Panc1 (cell line): ENCODE measurements at places on chromosomes 2 and 18.

DNA sequence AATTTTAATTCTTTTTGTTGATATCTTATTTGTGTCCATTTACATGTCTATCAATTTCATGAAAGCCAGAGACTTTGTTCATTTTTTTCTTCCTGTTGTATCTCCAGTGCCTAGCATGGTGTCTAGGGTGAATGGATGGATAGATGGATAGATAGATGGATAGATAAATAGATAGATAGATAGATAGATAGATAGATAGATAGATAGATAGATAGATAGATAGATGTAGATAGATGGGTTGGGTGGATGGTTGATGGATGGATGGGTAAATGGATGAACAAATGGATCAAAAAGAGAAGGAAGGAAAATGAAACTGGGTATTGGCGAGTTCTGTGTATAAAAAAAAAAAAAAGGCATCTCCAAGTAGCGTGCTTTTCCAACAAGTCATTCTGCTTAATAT lies 120.5 kb downstream of the FAM124B start:
- DNase-seq: no peak

DNA sequence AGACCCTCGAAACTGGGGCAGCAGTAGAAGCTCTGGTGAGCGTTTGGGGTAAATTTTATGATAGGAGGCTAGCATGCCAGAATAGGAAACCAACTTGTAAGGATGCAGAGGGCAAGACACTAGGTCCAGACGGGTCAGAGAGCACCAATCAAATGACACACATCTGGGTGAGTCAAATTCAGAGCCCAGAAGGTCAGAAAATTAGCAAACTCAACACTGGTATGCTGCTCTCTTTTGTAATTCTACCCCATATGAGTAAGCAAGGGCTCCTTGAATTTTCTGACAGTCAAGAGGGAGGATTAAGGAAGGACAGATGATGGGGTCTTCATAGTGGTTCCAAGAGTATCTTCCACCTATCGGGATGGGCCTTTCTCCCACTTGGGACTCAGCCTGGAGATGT lies 209.8 kb downstream of the BCL2 start:
- no peak for DNase-seq

DNA sequence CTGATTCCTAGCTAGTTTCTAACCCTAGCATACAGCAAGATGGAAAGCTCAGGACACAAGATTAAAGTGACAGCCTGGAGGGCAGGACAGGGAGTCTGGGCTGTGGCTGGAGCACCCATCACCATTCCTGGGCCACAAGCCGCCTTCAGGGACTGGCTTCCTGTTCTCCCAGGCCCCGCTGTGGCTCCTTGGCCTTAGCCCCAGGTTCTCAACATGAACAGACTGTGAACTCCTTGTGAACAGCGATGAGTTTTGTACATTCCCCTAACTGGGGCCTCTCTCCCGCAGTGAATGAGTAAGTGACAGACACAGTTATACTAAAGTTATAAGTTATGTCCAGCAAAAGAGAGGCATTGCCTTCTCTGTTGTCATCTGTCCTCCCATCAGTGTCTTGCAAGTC lies 35.9 kb upstream of the SLC14A1 start:
- DNase-seq: no peak

DNA sequence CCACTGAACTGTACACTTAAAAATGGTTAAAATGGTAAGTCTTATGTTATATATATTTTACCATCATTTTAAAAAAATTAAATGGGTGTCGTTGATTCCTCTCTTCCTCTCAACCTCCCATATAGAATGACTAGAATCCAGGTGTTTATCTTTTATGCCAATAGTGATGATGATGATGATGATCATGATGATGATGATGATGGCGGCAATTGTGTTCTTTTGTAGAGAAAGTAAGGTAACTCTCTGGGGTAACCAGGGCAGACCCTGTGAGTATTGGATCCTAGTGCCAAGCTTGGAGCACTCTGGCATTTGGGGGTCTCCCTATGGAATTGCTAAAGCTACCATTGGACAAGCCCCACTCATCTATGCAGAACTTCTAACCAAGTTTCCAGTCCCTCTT lies 113.6 kb downstream of the GLI2 start:
- DNase-seq: no peak

DNA sequence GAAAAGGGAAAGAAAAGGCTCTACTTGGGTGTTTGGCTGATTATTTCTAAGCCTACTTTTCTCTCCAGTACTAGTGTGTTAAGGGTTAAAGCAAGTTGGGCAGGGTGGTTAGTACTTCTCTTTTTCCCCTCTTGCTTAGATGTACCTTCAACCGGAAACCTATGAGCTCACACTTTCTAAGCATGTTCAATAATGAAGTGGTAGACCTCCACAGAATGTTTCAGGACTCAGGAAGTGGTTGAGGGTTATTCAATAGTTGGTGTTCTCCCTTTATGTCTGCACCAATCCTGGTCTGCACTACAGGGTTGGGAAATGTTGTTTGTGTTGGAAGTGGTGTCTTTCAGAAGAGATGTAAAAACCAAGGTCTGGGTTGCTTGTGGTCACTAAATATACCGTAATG lies 137.1 kb downstream of the ZEB2 start:
- DNase-seq: no peak

DNA sequence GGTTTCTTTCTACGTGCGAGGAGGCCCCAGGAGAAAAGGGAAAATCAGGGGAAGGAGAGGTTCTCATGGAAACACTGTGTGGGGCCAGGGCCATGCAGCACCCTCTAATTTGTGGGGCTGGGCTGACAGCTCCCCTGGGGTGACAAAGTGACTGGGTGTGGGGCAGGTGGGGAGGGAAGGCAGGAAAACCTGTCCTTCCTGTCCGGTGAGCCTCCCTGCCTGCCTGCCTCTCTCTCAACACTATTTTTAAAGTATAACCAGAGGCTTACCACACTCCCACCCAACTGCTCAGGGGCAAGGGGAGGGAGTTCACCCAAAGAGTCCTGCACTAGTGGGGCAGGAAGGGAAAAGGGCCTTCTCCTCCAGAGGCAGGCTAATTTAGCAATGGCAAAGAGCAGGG lies 10.5 kb upstream of the EPAS1 start:
- DNase-seq: no peak

DNA sequence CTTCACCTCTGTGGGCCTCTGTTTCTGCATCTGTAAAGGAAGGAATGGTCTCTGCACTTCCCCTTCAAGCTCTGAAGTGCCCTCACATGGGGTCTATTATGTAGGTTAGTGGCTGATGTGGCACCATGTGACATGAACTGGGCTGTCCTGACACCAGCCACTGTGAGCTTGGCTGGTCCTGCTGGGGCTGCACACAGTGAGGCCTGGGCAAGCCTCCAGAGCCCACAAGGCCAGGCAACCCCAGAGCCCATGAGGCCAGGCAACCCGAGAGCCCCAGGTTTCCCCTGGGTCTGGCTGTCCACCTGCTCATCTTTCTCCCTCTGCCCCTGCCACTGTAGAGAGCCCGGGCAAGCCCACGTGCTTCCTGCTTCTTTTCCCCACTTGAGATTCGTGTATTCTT lies 150.1 kb upstream of the SMAD2 start:
- no peak for DNase-seq

GRCh38 chr2:209629597-209629996 lies 142.0 kb upstream of the UNC80 start:
- no peak for DNase-seq

GRCh38 chr18:61569176-61569892 lies 236.1 kb downstream of the CDH20 start:
- DNase-seq: no peak

DNA sequence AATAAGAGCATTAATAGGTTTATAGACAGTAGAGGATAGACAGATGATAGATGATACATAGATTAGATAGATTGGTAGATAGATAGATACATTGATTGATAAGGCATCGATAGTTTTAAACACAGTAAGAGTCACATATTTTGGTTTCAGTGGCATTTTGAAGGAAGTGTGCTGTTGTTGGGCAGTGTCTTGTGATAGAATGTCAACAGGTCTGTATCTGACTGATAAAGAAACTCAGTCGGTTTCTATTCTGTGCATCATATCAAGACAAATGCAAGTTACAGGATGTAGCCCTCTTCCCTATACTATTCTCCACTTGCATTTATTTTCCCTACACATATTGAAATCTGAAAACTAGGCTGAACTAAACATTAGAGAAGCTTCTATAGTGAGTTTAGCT lies 1229.0 kb upstream of the ZEB2 start:
- DNase-seq: no peak

DNA sequence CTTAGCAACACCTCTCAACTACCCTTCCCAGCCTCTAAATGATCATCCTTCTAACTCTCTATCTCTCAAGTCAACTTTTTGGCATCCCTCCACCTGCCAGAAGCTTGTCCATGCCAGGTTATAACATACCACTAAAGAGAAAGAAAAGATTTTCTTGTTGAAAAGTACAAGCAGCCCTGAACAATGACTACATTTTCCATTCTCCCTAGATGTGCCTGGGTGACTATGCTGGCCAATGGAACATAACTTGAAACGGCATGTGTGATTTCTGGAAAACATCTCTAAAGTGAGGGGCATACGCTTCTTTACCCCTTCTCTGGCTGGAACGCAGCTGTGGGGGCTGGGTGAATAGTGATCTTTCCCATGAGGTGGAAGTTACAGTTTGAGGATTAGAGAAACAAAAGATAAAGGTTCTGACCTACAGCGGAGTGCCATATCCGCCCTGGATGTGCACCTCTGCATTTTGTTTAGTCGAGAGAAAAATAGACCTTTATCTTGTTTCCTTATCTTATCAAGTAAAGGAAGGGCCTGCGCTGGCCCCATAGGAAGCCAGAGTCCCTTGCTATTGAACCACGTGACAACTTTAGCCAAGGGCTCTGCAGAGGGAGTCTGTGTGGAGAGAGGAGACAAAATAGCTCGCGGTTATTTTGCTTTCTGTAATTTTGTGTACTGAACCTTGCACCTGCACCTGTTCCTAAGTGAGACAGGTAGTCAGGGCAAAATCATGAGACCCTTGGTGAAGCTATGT lies 436.8 kb downstream of the TGIF1 start:
- no peak for DNase-seq

GRCh38 chr2:1498176-1498575 lies 84.9 kb downstream of the TPO start:
- DNase-seq: no peak

DNA sequence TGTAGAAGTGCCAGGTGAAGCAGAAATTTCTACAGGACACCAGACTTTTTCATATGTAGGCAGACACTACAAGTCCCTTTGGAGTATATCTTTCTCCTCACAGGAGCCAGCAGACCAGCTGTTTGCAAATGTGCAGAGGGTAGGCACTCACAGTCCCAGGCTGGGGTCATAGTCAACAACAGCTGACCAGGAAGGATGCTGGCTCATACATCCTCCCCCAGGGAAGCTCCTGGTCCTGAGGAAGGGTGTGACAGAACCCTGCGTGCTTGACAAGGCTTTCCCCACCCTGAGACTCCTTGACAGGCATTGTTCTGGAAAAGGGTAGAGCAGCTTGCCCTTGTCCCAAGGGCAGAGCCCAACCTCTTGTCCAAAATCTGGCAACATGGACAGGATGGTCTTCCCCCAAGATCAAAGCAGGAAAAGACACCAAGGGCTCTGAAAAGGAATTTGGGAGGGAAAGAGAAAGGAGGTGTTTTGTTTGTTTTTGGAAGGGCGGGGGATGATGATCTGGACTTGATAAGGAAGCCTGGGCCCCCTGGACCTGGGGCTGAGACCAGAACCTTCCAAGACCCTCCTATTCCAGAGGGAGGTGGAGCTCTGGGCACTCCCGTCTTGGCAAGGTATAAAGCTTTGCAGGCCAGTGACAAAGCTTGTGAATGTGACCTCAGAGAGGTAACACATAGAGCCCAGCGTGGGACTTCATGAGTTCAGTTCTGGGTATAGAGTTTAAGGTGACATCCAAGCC lies 87.1 kb downstream of the GFPT1 start:
- no peak for DNase-seq

GRCh38 chr2:29447513-29447912 lies 332.3 kb downstream of the CLIP4 start:
- no peak for DNase-seq

DNA sequence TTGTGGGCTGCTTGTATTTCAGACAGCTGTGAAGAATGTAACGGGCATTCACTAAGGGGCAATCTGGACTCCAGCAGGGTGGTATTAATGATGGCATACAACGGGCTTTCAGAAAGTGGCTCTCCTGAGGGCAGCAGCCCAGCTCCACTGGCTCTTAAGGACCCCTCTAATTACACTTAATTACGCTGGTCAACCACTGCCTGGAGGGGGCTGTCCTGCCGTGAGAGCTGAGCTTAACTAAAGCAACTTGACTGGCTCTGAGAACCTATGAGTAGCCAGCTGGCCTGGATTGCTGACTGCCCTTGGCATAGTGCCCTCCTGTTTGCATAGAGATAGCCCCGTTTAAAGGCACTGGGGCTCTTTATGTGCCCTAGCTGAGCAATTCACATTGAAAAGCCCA lies 3.8 kb downstream of the LIPG start:
- DNase-seq: no peak

GRCh38 chr2:62410015-62410453 lies 96.0 kb downstream of the TMEM17 start:
- DNase-seq: no peak

- peak; percentile 76 for DNase-seq
Observed at GRCh38 chr2:71498261-71498701, 44.9 kb downstream of the DYSF start.

DNA sequence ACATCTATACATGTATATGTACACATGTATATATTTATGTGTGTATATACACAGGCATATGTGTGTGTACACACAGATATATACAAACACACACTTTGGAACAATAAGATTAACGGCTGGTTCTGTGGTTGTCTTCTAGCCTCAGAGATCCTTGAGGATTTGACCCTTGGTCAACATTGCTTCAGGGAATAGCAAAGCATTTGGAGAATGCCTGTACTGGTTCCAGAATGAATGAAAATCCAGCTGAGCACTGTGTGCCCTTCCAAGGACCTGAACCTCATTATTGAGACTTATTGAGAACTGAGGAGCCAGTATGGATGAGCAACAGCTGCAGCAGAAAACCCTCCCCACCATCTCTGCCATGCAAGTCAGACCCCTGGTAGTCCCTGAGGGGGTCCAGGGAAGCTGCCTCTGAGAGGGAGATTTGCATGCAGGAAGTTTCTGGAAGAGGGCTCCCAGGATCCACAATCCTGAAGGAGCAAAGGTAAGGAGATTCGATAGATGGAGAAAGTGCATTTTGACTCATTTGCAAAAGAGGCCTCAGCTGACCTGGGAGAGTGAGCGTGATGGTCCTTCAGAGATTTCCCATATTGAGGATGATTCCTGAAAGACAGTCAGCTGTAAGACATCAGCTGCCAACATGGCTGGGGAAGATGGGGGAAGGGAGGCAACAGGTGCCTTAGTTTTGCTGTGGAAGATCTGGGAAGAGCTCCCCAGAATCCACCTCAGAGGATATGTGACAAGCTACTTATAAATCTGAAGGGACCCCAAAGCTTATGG lies 166.6 kb upstream of the NCKAP5 start:
- no peak for DNase-seq

- no peak for DNase-seq
Observed at GRCh38 chr2:179022685-179023084, 27.3 kb downstream of the CCDC141 start.

GRCh38 chr2:218285604-218286003 lies 6.7 kb downstream of the TMBIM1 start:
- no peak for DNase-seq

- DNase-seq: peak; percentile 28
Observed at GRCh38 chr2:229715895-229716507, 1.6 kb upstream of the DNER start.
